ENCODE measurements at places on chromosomes 12 and 14.

GRCh38 chr14:100539766-100540140 is 47.5 kb downstream of the BEGAIN start:
- no peak overlapping the region for H3K4me3 ChIP-seq
- H3K27me3 ChIP-seq = no peaks in the 10 kb centered on the region
- H3K36me3 ChIP-seq = no peaks in the 10 kb centered on the region
- H3K27ac ChIP-seq = no peak overlapping the region

GRCh38 chr14:24392325-24393091 is 6.3 kb upstream of the NYNRIN start:
- H3K4me3 ChIP-seq = no peak overlapping the region
- no peaks in the 10 kb centered on the region for H3K36me3 ChIP-seq

- no peaks in the 10 kb centered on the region for H3K36me3 ChIP-seq
- H3K4me1 ChIP-seq = no peaks in the 10 kb centered on the region
- H3K27ac ChIP-seq = no peak overlapping the region
- H3K4me3 ChIP-seq = no peak overlapping the region
These were observed 3.3 kb downstream of the NKX2-8 start for GRCh38 chr14:36579001-36579555.

DNA sequence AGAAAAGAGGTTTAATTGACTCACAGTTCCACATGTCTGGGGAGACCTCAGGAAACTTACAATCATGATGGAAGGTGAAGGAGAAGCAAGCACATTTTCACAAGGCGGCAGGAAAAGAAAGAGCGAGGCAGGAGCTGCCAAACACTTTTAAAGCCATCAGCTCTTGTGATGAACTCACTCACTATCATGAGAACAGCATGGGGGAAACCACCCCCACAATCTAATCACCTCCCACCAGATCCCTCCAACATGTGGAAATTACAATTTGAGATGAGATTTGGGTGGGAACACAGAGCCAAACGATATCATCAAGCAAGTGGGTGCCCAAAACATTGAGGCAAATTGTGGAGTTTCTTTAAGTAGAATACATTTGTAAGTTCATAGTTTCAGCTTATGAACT is 957.7 kb downstream of the DIO2 start:
- H3K27ac ChIP-seq = no peak overlapping the region
- H3K36me3 ChIP-seq = no peaks in the 10 kb centered on the region
- no peaks in the 10 kb centered on the region for H3K4me1 ChIP-seq
- no peaks in the 10 kb centered on the region for H3K27me3 ChIP-seq
- no peak for DNase-seq
- no peak overlapping the region for H3K4me3 ChIP-seq

DNA sequence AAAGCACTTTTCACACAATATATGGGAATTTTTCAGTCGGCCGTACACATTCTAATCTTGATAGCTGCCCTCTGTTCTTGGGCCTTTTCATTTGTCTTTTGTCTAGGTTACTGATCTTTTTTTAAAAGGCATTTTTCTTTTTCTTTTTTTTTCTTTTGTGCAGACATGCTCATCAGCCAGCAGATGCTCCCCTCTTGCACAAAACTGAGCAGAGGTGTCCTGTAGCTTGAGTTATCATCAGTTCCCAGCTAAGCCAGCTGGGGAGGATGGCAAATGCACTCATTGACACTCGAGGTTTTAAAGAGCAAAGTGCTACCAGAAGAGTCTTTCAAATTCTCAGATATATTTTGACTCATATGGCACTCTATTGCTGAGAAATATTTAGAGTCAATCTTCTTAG is 913.9 kb upstream of the SEL1L start:
- H3K4me3 ChIP-seq = no peak overlapping the region
- H3K36me3 ChIP-seq = no peaks in the 10 kb centered on the region
- H3K27me3 ChIP-seq = no peaks in the 10 kb centered on the region
- H3K4me1 ChIP-seq = no peaks in the 10 kb centered on the region
- DNase-seq = no peak

DNA sequence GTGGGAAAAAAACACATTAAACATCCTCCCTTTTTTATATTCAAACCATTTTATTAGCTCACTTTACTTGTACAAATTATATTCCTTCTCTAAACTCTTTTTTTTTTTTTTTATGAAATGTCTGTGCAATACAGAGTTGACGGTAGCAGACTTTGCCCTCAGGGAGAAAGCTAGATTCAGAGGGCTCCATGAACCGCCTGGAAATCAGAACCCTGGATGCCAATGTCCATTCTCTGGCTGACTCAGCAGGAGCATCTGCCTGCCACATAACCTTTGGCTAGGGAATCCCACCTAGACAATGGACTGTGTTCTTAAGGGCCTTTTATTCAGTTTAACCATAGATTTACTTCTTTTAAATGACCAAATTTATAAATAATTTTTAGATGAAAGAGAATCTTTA is 467.0 kb downstream of the MDGA2 start:
- H3K36me3 ChIP-seq = no peaks in the 10 kb centered on the region
- H3K4me3 ChIP-seq = no peak overlapping the region
- H3K27me3 ChIP-seq = no peaks in the 10 kb centered on the region
- no peak overlapping the region for H3K27ac ChIP-seq
- H3K4me1 ChIP-seq = no peaks in the 10 kb centered on the region

- no peaks in the 10 kb centered on the region for H3K4me1 ChIP-seq
- H3K27me3 ChIP-seq = no peaks in the 10 kb centered on the region
- no peak overlapping the region for H3K4me3 ChIP-seq
- H3K36me3 ChIP-seq = no peaks in the 10 kb centered on the region
- no peak overlapping the region for H3K27ac ChIP-seq
These were observed 366.1 kb upstream of the TMPO start for GRCh38 chr12:98149270-98149669.

GRCh38 chr14:35215110-35215813 is 76.9 kb upstream of the PSMA6 start:
- H3K27me3 ChIP-seq = no peaks in the 10 kb centered on the region
- DNase-seq = peak; percentile 24
- no peak overlapping the region for H3K27ac ChIP-seq

DNA sequence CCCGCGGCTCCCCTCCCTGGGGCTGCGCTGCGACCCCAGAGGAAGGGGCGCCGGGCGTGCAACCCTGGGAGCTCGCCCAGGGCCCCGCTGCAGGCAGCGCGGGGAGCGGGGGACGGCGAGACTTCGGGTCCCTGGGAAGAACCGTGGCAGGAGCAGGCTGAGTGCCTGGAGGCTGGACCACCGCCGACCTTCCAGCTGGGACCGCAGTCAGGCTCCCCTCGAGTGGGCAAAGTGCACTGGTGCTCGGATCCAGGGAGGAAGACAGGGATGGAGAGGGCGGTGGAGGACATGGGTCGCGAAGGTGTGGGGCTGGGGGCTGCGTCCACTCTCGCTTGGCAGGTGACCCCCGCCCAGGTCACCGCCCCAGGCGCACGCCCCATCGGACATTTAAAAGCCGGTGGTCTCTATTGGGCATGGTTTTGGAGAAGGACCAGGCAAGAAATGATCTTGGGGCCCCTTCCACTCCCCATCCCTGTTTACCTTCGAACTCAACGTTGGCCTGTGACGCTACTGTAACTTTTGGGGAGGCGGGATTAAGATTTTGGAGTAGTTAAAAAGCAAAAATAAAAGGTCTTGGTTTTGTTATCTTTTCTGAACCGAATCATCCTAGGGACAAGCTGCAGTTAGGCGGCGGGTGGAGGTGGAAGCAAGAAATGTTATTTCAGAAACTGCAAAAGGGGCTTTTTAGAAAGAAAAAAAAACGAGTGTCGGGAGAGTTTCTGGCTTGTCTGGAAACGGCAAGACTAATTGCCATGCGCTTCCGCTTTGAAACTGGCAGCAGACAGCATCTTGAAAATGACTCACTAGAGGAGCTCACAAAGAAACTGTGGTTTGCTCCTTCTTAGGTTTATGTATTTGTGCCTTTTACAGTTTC is 1.0 kb downstream of the ELK3 start:
- peaks cover 14% of the 10 kb centered on the region for H3K4me1 ChIP-seq
- H3K36me3 ChIP-seq = no peaks in the 10 kb centered on the region
- peaks cover 2% of the 10 kb centered on the region for H3K27me3 ChIP-seq
- peak overlapping the region; percentile 46 for H3K4me3 ChIP-seq
- peak overlapping the region; percentile 25 for H3K27ac ChIP-seq
- DNase-seq = no peak

DNA sequence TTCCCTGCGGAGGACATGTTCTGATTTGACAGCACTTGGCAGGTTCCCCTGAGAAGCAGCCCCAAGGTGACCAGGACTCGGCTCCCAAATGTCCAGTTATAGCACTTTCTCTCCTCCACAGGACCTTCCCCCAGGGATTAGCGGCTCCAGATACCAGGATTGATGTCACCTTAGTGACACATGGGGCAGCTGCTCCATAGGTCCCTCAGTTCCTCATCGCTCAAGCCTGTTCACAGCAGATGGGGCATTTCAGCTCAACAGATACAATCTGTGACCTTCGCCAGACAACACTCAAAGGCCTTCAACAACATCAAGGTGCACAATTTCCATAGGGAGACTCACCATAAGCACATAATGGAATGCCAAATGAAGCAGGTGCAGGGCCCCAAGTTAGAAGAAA is 67.9 kb upstream of the ZFP36L1 start:
- H3K27ac ChIP-seq = no peak overlapping the region
- no peaks in the 10 kb centered on the region for H3K36me3 ChIP-seq
- no peaks in the 10 kb centered on the region for H3K27me3 ChIP-seq
- H3K4me1 ChIP-seq = no peaks in the 10 kb centered on the region
- H3K4me3 ChIP-seq = no peak overlapping the region
- DNase-seq = no peak

GRCh38 chr12:83700838-83701237 is 1014.1 kb downstream of the TMTC2 start:
- H3K4me1 ChIP-seq = no peaks in the 10 kb centered on the region
- no peak overlapping the region for H3K4me3 ChIP-seq
- H3K27ac ChIP-seq = no peak overlapping the region
- DNase-seq = no peak
- H3K27me3 ChIP-seq = no peaks in the 10 kb centered on the region

- H3K4me3 ChIP-seq = no peak overlapping the region
- H3K36me3 ChIP-seq = no peaks in the 10 kb centered on the region
- H3K4me1 ChIP-seq = no peaks in the 10 kb centered on the region
- no peaks in the 10 kb centered on the region for H3K27me3 ChIP-seq
These were observed 13.3 kb upstream of the NYNRIN start for GRCh38 chr14:24385524-24385923.

- H3K36me3 ChIP-seq = no peaks in the 10 kb centered on the region
- H3K27me3 ChIP-seq = no peaks in the 10 kb centered on the region
- H3K4me1 ChIP-seq = no peaks in the 10 kb centered on the region
- DNase-seq = no peak
- no peak overlapping the region for H3K27ac ChIP-seq
- no peak overlapping the region for H3K4me3 ChIP-seq
These were observed 413.8 kb upstream of the SOX5 start for GRCh38 chr12:24363177-24363754.

- no peak for DNase-seq
- no peak overlapping the region for H3K27ac ChIP-seq
These were observed 199.6 kb downstream of the BCL11B start for GRCh38 chr14:99072433-99072832.

DNA sequence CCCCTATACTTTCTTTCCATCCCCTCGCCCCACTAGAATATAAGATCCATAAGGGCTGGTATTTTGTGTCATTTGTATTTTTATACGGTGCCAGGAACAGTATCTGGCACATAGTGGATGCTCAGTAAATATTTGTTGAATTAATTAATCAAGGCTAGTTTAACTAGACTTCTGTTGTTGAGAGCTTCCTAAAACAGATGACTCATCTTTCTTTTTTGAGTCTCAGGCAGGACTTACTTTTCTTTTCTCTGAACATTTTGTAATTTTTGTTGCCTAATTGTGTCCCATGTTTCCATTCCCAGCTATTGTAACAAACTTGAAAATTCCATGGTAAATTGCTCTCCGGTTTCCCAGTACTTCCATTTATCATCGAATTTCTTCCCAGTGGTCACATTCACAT is 16.7 kb downstream of the STK38L start:
- no peak for DNase-seq
- no peak overlapping the region for H3K27ac ChIP-seq
- no peaks in the 10 kb centered on the region for H3K27me3 ChIP-seq
- no peaks in the 10 kb centered on the region for H3K36me3 ChIP-seq
- no peak overlapping the region for H3K4me3 ChIP-seq

DNA sequence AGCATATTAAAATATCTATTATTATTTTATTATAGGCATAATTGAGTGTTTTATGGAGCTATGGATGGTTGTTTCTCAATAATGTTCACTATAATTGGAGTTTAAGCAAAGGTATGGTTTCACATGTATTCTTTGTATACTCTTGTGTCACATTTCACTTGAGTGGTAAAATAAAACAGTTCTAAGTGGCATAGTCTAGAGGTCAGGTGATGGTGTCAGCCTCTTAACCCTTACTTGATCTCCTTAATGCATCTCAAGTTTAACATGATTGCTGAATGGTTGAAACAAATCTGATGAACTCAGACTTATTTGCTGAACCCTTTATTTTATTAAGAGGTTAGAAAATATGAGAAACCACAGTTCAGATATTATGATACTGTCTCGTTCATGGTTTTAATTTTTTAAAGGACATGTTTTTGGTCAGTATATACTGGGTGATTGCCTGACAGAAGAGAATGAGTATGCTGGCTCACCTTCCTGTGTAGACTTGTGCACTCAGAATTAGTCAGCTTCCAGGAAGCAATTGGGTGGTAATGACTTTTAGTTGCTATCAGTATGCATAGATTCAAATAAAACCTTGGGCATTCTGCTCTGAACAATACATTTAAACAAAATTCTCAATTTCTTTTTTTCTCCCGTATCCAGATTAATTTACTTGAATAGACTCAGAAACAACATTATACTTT is 464.6 kb downstream of the PCNX1 start:
- no peaks in the 10 kb centered on the region for H3K4me1 ChIP-seq
- peak; percentile 41 for DNase-seq
- no peaks in the 10 kb centered on the region for H3K27me3 ChIP-seq
- H3K27ac ChIP-seq = peak overlapping the region; percentile 31

GRCh38 chr14:91229743-91230200 is 14.7 kb downstream of the GPR68 start:
- no peak for DNase-seq
- no peaks in the 10 kb centered on the region for H3K27me3 ChIP-seq
- no peak overlapping the region for H3K4me3 ChIP-seq
- H3K36me3 ChIP-seq = no peaks in the 10 kb centered on the region
- peaks cover 8% of the 10 kb centered on the region for H3K4me1 ChIP-seq

- peaks cover 10% of the 10 kb centered on the region for H3K27me3 ChIP-seq
- peaks cover 18% of the 10 kb centered on the region for H3K4me1 ChIP-seq
- no peak overlapping the region for H3K27ac ChIP-seq
- H3K36me3 ChIP-seq = no peaks in the 10 kb centered on the region
- no peak for DNase-seq
- no peak overlapping the region for H3K4me3 ChIP-seq
These were observed 27.2 kb upstream of the HSPB8 start for GRCh38 chr12:119151445-119152026.

- no peak overlapping the region for H3K4me3 ChIP-seq
- no peaks in the 10 kb centered on the region for H3K36me3 ChIP-seq
- H3K27me3 ChIP-seq = peaks cover 4% of the 10 kb centered on the region
- no peak for DNase-seq
- H3K4me1 ChIP-seq = no peaks in the 10 kb centered on the region
- no peak overlapping the region for H3K27ac ChIP-seq
These were observed 70.8 kb upstream of the DACT1 start for GRCh38 chr14:58566979-58567378.

DNA sequence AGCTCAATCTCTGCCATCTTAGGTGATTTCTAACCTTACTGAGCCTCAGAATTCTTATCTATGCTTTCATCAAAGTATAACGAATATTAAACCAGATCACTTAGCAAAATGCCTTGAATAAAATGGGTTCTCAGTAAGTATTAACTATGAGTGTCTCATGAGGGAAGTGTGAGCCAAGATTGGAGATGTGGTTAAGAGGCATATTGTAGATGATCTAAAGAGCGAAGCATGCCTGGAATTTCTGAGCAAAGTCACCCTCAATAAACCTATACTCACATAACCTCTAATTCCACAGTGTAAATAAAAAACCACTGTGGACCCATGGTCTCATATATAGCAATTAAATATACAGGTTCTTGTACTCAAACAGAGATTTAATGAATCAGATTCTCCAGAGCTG is 193.1 kb upstream of the FSCB start:
- DNase-seq = no peak
- no peaks in the 10 kb centered on the region for H3K27me3 ChIP-seq
- no peak overlapping the region for H3K4me3 ChIP-seq
- H3K36me3 ChIP-seq = no peaks in the 10 kb centered on the region
